Mesenchymal stem cell (in vitro differentiated cells and primary cell): ENCODE measurements at places on chromosomes 7 and 10.
A peak's percentile ranks its signal among the peaks of the same experiment; 100 is the strongest.

DNA sequence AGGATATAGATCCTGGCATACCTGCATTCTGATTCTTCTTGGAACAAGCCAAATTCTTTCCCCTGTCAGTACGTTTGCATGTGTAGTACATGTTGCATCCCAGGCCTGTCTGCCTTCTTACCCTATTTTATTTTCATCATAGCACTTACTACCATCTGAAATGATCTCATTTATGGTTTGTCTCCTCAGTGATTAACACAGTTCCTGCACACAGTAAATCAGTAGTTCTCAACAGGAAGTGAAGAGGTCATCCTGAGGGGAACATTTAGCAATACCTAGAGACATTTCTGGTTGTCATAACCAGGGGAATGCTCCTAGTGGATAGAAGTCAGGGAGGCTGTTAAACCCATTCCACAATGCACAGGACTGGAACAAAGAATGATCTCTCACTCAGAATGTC, 38.2 kb upstream of the SLC26A4 start:
- DNase-seq, result peak; percentile 81

DNA sequence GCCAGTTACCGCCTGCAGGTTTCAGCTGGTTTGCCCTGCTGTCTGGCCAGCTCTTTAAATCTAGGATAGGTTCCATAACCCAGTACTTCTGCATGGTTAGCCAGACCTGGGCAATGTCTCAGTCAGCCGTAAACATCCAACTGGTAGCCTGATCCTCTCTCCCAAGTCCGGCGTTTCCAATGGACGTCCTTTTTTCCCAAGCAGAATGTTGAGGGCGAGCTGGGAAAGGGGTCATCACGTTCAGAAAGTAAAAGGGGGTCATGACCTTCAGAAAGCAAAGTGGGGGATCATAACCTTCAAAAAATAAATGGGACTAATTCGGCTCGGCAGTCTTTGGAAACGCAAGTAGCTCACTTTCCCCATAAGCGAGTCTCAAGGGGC, 430 bp downstream of the PON3 start:
- no peak for DNase-seq

DNA sequence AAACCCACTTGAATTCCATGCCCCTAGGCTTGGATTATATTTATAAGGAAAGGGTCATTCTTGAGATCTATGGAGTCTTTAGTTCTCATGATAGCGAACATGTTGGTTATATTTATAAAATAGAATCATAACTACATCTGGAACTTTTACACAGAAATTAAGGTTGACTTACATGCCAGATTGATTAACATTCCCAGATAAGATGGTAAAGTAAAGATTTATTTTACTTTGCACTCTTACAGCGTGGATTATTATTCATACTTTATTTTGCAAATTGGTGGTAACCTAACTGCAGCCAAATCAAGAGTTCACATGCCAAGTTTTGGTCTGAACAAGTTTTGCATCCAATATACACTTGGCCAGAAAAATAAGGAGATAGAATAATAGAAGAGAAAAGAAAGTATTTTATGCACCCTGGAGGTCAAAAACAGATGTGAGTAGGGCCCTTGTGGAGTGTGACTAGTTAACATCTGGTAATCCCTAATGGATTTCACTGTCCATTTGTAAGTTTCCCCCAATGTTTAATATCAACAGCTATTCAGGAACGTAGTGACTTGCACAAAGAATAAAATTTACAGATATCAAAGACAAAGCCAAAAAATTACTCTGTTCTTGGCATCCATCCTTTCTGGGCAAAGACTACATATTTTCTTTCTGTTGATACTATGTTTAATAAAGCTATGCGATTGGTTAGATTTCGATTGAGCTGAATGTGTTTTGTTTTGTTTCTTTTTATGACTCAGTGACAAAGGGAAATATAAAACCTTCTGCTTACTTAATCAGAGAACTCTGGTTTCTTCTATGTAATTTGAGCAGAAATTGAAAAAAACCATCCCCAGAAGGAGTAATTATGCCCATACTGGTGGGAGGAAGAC, 10.1 kb upstream of the TMEM26 start:
- no peak for DNase-seq

- DNase-seq, result no peak
Measured at GRCh38 chr7:100878685-100879084, 3.8 kb downstream of the SRRT start.

GRCh38 chr7:69358163-69358821, 240.0 kb upstream of the AUTS2 start:
- no peak for DNase-seq
